ENCODE measurements at places on chromosomes 5 and 9. TPM values are rescaled to one million over a fixed set of nuclear protein-coding genes. Genes with fewer than 3 reads are reported as not detected.
A peak's percentile ranks its signal among the peaks of the same experiment; 100 is the strongest.

DNA sequence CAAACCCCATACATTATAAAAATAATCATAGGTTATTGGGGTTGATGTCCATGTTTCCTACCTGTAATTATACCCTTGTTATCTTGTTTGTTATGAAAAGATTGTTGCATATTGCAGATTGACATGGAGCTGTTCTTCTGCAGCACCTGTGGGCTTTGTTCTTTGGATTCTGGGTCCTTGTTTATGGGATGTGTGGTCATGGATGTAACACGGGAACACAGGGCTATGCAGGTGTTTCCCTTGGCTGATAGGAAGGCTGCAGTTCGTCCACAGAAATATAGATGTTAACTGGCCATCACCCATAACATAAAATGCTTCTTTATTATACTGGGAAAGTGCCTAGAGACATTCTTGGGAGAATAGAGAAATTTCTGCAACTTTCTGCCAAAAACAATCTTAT is 77.9 kb downstream of the FBXL7 start:
- DNase-seq, result no peak

GRCh38 chr5:178454303-178454702 is 135.9 kb downstream of the COL23A1 start:
- no peak for DNase-seq

GRCh38 chr9:93450945-93451815 is at the start of gene FAM120A:
TSS of gene FAM120A (plus strand) at chr9:93451685. CDS start at chr9:93451916, 231 bp downstream.
- peak; percentile 59 for DNase-seq

- peak; percentile 11 for DNase-seq
These were observed 7.0 kb downstream of the FSTL4 start for GRCh38 chr5:133605323-133605722.

The CORO2A gene
- total RNA-seq, result 2.3 TPM

Measured in skin of body (tissue), 3 donors.